ENCODE measurements at places on chromosomes 6 and 20.

DNA sequence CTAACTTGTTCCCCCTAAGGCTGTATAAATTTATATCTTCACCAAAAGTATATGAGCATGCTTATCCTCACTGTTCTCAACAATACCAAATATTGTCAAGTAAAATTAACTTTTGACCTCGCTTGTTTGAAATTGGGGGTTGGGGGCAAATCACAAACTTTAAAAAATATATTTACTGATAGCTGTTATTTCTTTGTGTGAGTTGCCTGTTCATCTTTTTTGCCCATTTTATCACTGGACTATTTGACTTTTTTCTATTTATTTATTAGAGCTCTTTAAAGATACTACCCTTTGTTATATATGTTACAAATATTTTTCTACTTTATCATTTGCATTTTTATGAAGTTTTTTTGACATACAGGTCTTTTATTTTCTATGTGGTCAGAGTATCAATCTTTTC lies 187.7 kb downstream of the ZDHHC14 start:
- no peaks in the 10 kb centered on the region for H3K36me3 ChIP-seq
- H3K27ac ChIP-seq = no peak overlapping the region
- no peaks in the 10 kb centered on the region for H3K4me1 ChIP-seq
- H3K27me3 ChIP-seq = no peaks in the 10 kb centered on the region

GRCh38 chr6:15268137-15268908 lies 22.5 kb downstream of the JARID2 start:
- H3K4me3 ChIP-seq = no peak overlapping the region
- H3K27ac ChIP-seq = no peak overlapping the region
- H3K4me1 ChIP-seq = no peaks in the 10 kb centered on the region
- no peaks in the 10 kb centered on the region for H3K27me3 ChIP-seq

DNA sequence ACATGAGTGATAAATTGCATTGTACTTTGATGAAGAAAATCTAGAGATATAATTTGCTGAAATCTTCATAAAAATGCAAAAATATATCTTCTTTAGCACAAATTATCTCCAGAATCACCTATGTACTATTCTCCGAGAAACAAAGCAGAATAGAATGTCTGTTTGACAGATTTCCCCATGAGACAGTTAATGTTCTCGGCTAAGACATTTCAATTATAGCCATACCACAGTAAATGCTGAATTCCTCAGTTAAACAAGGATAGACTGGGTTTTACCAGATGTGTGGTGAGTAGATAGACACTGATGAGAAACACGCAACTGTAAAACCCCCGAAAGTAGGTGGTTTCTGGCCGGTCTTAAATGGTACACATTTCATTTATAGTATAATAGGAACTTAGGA lies 69.8 kb downstream of the SNAP25 start:
- no peaks in the 10 kb centered on the region for H3K27me3 ChIP-seq
- no peak overlapping the region for H3K27ac ChIP-seq
- H3K36me3 ChIP-seq = no peaks in the 10 kb centered on the region
- no peak overlapping the region for H3K4me3 ChIP-seq
- H3K4me1 ChIP-seq = no peaks in the 10 kb centered on the region

DNA sequence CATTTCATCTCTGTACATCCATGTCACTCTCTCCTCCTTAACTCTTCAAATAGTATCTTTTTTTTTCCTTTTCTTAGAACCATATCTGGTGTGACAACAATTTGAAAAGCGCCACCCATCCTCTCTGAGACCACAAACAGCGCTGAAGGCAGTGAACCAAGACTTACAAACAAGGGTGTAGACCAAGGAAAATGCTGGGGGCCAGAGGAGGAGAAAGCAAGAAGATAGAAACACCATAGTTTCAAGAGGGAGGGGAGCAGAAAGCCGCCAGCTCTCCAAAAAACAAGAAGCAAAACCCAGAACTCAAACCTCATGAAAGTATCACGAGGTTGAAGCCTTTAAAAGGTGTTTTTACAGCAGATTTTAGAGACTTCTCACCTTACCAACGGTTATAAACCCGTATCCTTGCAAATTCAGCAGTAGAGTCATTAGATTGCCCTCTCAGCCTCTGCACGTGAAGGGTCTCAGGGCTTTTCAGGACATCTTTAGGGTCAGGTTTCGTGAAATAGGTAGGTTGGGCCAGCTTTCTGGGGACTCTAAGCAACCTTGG lies 13.3 kb upstream of the RIPOR2 start:
- no peaks in the 10 kb centered on the region for H3K36me3 ChIP-seq
- H3K27ac ChIP-seq = no peak overlapping the region
- no peaks in the 10 kb centered on the region for H3K27me3 ChIP-seq
